ENCODE measurements at places on chromosomes 13 and 19.

- no peak for DNase-seq
Observed at GRCh38 chr13:111253365-111253872, 67.0 kb upstream of the TEX29 start.

GRCh38 chr19:51508059-51508733 lies 6.6 kb upstream of the SIGLEC12 start:
- no peak for DNase-seq

GRCh38 chr13:22662771-22663170 lies 518.0 kb upstream of the SGCG start:
- DNase-seq: no peak

- no peak for DNase-seq
Observed at GRCh38 chr13:103568314-103568713, 502.1 kb upstream of the SLC10A2 start.

GRCh38 chr19:10284960-10285278 lies 1.8 kb upstream of the ICAM4 start:
- DNase-seq: no peak

DNA sequence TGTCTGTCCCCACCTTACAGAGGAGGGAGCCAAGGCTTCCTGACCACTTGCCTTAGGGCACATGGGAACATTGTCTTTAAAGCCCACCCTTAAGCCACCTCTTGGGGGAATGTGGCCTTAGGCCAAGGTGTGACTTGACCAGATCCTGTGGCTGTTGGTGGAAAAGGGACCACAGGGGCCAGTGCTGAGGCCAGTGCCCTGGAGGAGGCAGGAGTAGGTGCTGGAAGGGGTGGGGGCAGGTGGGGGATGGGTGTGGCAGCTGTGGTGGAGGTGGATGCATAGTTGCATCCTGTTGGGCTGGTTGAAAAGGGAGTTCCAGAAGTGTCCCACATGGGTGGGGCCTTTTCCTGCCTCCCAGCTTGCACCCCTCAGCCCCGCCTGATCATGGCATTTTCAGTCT lies 44.8 kb downstream of the DNM2 start:
- DNase-seq: peak; percentile 24

DNA sequence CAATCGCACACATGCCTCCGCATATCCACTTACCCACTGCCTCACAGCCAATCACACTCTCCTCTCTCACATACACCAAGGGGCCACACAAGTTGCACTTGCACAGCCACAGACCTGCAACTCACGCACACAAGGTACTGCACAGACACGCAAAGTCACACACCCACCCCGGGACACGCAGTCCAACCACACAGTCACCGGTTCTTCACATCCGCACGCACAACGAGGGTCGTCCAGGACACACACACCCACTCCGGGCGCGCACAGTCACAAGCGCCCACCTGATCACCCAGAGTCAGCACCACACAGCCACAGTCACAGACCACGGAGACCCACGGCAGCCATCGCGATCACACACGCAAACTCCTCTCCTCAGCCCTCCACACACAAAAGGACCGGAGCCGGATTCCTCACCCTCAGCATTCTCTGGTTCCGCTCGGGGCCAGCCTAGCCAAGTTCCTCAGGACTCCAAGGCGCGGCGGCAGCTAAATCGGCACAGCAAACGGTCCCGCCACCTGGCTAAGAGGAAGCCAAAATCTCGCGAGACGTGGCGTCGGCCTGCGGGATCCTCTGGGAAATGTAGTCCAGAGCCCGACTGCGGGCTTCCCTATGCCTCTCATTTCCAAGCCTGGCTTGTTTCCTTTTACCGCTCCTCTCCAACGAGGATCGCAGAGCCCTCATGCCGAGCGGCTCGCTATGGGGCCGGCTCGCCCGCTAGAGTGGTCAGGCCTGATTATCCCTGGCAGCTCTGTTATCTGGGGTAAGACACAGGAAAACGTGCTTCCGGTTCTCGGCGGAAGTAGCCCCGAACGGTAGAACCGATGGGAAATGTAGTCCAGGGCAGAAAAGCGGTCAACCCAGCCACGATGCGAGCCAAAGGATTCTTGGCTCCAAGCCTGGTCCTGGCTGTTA lies at the start of gene ZNF850:
ZNF850 (minus strand) TSS at position 497 of the 912 bp plus-strand sequence. CDS start 10,201 bp downstream, outside the sequence.
- DNase-seq: peak; percentile 95

DNA sequence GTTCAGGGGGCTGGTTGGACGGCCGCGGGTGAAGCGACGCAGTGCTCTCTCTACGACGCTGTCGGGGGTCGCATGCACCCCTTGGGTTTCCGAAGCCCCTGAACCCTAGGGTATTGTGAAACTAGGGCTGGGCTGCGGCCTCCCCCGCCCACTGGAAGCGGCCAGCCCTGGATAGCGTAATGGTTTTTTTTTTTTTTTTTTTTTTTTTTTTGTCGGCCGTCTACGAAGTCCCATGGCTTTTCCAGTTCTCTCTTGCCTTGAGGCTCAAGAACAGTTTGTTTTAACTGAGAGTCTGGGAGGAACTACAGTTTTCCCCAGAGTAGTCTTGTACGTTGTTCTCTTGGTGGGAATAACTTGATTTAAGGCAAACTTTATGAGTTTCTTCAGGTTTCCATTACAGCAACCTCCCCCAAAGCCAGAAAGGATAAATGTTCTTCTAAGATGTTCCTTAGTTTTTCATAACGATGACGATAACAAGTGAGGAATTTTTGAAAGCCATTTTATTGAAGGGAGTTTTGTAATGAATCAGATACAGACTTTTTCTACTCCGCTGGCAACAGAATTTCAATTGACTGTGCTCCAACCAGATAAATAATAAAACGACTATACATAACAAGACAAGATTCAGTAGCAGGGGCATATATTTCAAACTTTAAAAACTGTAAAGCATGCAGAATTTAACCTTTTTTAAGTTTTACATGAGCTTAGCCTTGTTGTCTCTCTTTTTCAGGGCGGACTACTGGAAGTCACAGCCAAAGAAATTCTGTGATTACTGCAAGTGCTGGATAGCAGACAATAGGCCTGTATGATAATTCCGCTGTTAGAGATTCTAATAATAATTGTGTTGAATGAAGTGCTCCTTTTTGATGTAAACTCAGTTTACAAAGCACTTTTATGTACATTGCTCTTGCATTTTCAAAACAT lies 867 bp downstream of the WBP4 start:
- no peak for DNase-seq

Measured in activated CD4-positive, alpha-beta T cell treated with anti-CD3 and anti-CD28 coated beads for 4 hours (primary cell).